Mammary epithelial cell (primary cell): ENCODE measurements at places on chromosomes 12 and 14.

- DNase-seq, result no peak
Measured at GRCh38 chr12:1466481-1467154, 127.8 kb downstream of the FBXL14 start.

DNA sequence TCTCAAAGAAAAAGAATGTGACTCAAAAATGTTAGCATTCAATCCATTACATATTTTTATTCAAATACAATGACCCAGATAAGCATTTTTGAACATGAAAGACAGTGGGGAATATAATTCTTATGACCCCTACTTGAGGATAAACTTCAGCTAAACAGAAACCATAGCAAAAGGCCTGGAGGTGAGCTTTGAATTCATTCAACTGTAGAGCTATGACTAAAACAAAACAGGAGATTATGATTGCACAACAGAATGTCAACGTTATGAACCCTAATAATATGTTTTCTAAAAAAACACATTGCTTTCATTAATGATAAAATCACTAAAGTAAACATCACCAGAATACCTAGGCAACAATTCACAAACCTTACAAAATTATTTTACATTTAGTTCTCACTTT lies 27.8 kb downstream of the EFCAB11 start:
- peak; percentile 40 for DNase-seq

DNA sequence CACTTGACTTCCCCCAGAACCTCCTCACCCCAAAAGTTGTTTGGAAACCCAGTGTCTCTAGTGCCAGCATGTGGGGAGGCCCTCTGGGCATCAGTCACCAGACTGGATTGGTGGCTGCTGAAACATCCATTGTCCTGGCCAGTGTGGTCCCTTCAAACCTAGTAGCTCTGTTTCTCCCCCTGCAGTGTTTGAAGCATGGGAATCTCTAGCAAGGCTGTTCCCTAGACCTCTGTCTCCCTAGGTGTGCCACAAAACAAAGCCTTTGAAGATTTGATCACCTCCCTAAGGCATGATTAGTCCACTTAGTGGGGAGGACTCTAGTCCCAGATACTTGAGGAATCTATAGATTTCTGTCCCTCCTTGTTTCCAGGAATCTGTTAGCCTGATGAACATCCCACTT lies 60.3 kb downstream of the ARF6 start:
- DNase-seq, result no peak

DNA sequence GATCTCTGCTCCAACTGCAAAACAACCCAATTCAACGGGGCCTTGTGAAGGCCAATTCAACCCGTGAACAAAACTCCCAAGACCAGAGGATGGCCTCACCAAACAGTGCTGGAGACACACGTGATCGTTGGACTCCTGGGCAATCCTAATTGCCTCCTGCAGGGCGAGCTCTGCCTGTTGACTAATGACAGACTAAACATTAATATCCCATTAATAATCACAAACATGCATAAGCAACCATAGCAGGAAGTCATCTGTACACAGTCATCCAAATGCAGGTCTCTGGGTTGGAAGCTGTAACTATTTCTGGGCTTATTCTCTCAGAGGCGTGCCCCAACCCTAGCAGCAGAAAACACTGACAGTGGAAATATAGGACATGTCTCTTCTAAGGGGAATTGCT lies 21.0 kb downstream of the ANAPC5 start:
- no peak for DNase-seq
